ENCODE measurements at places on chromosomes 7 and 10. TPM values are rescaled to one million over a fixed set of nuclear protein-coding genes. Genes with fewer than 3 reads are reported as not detected.

- no peak for DNase-seq
Measured at GRCh38 chr7:22771872-22772228, 44.9 kb downstream of the IL6 start.

GRCh38 chr10:71912431-71912830 lies 51.8 kb upstream of the CHST3 start:
- no peak for DNase-seq

DNA sequence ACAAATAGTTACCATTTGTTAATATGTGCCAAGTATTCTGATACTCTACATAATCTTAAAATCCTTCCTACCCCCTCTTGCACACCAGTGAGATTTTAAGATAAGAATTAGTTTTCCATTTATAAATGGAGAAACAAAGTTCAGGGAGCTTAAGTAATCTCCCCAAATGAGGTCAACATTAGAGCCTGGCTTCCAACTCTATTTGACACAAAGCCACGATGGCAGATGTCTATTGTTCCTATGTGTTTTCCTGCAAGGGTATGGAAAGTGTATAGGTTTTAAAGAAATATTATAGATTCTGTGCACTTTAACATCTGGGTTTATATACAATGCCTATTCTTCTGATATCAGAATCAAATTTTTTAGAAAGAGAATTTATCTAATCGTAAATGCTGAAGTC lies 143.9 kb upstream of the SEMA3C start:
- DNase-seq, result no peak

DNA sequence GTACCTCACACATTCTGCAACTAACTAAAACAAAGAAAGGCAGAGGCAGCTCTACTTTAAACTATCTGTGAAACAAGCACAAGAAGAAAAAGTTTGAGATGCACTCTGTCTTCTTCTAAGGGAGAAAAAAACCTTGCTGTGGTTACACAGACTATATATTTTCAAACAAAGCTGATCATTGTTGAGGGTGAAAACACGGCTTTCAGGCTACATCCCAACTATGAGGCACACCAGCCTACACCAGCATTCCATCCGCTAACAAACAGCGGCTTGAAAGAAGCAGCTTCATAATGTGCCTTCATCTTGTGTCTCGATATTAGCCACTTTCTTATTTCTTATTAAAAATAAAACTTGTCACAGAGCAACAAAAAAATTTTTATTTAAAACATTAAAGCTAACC lies 79.1 kb downstream of the USP6NL start:
- DNase-seq, result no peak

GRCh38 chr7:92714767-92715166 lies 121.6 kb downstream of the CDK6 start:
- no peak for DNase-seq

DNA sequence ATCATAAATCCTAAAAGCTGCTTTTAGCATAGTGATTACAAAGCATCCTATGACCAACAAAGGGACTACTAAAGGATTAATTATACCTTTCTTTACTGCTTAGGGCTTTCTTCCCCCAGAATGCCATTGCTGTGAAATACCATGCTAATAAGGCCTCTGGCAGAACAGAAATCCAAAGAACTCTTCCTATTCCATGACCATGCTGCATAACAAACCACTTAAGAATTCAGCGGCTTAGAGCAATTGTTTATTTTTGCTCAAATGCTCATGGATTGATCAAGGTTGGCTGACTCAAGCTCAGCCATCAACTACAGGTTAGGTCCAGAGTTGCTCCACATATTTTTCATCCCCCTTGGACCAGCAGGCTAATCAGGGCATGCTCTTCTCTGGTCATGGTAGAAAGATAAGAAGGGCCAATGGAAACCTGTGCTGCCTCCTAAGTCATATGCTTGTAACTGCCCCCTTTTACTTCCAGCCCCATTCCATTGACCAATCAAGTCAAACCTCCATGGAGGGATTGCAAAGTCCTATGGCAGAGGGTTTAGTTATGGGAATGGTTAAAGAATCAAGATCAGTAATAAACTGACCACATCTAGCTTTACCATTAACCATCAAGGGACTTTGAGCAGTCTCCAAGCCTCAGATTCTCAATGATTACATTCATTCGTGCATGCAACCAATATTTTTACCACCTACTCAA lies 244.4 kb upstream of the FZD1 start:
- DNase-seq, result no peak

DNA sequence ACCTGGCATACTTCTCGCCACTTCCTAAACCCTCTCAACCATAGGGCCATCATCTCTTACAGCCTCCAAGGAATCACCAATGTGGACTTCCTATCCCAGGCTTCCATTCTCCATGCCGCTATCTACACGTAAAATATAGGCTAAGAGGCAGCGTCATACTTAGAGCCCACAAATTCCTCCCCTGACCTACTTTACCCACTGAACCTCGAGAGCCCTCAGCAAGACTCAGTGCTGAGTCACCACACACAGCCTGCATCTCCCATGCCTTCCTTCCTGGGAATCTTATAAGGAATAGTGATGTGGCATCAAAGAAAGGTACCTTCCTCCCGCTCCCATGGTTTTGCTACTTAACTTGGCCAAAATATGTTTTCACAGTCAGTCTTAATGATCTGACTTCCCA lies 435.6 kb upstream of the NFE2L3 start:
- no peak for DNase-seq

GRCh38 chr10:127195041-127195506 lies 1.3 kb downstream of the INSYN2A start:
- DNase-seq, result no peak

- DNase-seq, result no peak
Measured at GRCh38 chr7:51635775-51636174, 319.2 kb upstream of the COBL start.

GRCh38 chr10:11448545-11449244 lies 162.8 kb downstream of the USP6NL start:
- no peak for DNase-seq

DNA sequence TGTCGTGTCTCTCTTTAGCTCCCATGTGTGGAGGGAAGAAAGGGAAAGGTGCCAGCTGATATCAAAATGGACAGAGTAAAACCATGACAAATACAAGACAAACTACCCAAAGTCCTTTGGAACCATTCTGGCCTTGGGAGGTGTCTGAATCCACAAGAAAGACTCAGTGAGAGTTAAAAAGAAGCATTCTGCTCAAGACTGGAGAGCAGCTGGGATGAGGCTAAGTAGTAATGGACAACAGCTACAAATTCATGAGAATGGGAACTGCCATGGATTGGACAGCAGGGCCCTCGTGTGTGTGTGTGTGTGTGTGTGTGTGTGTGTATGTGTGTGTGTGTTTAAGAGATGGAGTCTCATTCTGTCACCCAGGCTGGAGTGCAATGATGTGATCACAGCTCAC lies 39.6 kb upstream of the MYL10 start:
- DNase-seq, result no peak

DNA sequence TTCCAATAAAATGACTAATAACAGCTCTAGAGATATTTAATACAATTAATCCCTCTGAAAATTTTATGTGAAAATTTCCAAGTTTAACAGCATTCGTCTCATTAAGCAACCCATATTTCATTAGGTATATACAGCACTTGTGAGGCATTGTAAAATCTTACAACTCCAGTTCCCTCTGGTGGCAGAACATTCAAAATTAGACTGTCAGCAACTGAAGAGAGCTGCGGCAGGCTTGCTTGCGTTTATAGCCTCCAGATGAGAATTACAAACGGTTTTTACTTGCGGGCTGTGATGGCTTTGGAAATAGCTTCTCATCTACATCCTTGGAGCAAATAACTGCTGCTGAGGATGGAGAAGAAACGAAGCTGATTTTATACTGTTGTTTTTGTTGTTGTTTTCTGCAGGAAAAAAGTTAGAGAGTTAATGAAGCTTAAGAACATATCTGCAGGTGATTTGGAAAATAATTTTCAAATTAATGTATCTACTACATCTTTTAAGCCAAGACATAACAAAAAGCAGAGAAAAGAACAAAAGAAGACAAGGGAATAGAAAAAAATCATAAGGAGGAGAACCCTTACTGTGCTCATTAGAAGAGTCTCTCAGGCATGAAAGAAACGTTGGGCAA lies 171.3 kb downstream of the MAGI2 start:
- DNase-seq, result no peak

DNA sequence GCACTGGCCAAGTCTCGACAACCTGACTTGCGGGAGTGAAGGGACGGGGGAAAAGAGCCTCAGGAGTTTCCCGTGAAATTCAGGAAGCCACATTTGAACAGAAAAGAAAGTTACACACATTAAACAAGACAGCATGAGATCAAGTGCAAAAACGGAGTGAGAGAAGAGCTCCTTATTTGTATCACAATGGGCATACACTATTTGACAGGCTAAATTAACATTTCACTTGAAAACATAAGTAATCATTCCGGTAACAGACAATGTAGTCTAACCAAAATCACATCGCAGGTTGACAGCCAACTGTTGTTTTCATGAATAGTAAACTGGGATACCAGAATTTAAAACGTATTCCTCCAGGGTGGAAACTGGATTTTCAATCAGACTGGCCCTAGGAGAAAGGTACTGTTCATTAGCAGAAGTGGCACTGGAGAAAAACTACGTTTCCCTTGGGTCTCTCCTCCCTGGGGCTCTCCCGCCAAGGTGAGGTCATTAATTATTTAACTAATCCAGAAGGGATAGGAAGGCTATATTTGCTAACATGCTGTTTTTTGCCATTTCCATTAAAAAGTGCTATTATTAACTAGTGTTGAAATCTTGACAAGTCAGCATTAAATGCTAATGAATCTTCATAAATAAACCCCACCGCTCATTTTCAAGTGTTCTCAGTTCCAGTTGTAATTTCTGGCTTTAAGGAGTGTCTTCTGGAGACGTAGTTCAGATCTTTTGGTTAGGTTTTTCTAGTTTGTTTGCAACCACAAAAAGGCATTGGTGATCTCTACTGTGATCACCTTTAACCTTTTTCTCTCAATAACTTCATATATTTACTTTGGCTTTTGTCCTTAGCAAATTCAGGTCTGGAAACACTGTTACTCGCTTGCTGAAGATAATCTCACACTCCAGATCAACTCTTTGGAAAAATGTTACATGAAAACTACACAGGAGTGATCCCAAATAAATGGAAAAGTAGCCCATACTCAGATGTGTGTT lies 25.1 kb downstream of the RHEB start:
- DNase-seq, result no peak

DNA sequence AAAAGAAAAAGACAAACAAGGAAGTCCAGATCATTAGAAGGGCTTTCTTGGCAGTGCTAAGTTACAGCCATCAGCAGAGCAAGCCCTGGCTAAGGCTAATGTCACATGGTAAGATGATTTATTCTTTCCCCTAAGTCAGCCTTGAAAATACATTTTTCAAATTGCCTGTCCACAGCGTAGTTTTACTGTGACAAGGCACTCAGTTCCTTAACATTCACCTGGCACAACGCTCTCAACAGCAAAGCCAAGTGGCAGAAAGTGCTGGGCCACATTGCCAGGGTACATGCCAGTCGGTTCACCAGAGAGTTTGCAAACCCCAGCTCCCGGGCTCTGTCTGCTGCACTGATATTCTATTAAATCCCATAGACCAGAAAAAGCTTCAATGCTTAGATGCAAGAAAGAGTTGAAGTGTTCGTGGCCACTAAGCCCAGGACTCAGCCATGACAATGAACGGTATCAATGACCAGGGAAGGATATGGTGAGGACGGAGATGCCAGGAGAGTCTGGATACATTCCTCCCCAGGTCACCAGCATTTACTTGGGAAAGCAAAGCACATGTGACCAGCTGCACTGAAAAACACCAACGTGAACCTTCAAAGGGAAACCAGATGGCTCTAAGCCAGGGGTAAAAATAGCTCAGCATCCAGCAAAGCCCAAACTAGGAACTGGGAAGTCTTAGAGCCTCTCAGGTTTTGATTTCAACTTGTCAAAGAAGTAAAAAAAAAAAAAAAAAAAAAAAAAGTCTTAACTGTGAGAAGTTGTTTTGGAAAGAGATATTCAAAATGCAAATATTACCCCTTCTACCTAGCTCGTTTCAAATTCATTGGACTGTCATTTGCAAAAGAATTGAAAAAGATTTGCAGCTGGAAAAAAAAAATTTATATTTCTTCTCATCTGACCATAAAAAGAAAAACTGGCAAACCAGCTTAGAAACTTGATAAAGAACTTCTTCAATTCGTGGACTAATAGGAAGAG lies 23.9 kb upstream of the MPP7 start:
- DNase-seq, result peak; percentile 40

DNA sequence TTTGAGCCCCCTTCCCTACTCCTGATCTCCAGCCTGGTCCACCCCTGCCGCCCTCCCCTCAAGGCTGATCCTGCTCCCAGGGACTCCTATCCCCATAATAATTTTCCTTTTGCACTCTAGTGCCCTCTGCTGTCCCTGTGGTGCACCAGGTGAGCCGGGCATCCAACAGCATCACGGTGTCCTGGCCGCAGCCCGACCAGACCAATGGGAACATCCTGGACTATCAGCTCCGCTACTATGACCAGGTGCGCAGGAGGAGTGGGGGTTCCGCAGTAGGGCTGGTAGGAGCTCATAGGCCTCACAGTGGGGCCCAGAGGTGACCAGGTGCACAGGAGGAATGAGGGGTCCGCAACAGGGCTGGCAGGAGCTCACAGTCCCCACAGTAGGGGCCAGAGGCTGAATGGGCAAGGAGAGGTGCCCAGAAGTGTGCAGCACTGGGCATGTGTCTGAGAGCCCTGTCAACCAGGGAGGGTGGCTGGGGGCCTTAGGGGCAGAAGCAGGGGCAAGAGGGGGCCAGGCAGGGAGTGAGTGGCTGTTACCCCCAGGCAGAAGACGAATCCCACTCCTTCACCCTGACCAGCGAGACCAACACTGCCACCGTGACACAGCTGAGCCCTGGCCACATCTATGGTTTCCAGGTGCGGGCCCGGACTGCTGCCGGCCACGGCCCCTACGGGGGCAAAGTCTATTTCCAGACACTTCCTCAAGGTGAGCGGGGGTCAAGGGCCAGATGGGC lies 11.7 kb downstream of the EPHB6 start:
- no peak for DNase-seq

DNA sequence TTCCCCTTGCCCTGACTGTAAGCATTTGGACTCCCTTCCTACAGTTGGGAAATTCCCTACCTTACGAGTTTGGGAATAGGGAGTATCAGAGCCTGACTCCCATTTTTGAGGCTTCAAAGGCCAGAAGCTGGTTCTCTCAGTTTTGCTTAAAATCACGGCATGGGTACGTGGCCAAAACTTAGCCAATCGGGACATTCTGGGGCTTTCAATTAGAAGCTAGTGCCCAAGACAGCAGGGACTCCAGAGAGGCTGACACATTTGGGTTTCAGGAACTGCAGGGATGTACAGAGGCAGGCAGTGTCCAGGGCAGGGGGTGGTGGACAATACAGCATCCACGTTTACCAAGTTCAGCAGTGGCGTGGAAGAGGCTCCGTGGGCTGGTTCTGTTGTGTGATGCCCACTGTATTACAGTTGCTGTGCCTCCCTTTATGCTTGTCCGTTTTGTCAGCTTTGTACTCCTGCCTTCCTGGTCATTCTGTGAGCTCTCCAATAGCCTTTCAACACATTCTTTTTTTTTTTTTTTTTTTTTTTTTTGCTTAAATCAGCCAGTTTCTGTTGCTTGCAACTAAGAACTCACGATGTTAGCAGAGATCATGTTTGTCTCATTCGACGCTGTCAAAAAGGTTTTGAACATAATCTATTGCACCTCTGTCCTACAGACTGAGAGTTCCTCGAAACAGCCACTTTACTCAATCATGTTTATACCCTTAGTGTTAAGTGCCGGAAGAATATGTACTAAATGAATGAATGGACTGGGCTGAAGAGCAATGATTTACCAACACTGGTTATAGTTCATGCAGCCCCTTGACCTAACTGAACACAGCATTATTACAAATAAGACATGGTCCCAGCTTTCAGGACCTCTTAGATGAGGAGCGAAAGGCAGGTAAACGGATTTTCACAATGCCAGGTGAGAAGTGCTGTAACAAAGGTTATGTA lies 1.1 kb downstream of the GGCT start:
- no peak for DNase-seq

Gene GCK
- polyA plus RNA-seq, result 2.1 TPM

Gene EN2
- 0.06 TPM for polyA plus RNA-seq

Gene HOXA10
- 44.9 TPM for polyA plus RNA-seq
